Activated CD8-positive, alpha-beta memory T cell treated with anti-CD3 and anti-CD28 coated beads for 1 hour (primary cell): ENCODE measurements at places on chromosomes 12 and 14.

- no peak for DNase-seq
These were observed 126.4 kb downstream of the SCN8A start for GRCh38 chr12:51717326-51717925.

DNA sequence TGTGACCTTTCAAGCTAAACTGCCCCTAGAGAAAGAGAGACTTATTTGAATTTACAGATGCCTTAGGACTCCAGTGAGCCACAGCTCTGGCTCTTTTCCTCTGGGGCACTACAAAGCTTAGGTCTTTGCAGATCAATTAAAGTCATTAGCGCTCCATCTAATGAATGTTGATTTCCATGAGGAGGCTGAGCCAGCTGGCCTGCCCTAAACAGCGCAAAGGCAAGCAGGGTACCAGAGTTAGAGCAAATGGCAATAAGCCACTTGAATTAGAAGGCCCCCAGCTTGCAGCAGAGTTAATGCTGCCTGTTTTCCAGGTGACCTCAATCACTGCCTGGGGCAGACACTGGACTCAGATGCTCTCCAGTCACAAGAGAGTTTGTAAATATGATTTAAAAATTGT is 695.3 kb downstream of the DIO2 start:
- DNase-seq: no peak

DNA sequence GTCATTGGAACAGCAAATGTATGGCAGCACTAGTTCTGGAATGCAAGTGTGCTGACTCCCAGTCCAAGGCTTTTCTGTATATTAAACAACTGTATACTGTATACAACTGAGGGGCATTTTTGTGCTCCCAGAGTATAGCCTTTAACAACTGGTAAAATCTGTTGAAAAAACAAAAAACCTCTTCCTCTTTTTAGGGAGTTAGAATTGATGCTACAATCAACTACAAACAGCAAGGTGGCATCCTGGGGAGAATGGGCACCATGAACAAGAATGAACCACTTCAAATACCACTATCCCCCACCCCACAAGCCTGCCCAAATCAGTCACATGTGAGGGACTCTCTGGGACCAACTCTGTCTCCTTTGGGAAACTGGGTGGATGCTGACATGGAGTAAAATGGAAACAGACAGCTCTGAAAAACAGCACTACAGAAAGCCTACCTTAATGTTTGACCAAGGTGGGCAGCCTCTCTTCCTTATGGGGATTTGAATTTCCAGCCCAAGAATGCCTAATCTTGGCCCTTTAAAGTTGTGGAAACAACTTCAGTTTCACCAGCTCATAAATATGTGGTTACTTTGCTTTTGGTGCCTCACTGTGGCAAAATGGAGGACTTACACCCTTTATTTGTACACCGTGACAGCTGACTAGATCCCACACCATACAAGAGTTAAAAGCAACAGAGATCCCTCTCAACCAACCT is 7.5 kb downstream of the VTI1B start:
- DNase-seq: no peak

GRCh38 chr14:76653875-76654572 is 107.2 kb upstream of the VASH1 start:
- no peak for DNase-seq

- DNase-seq: no peak
These were observed 10.7 kb downstream of the DYRK2 start for GRCh38 chr12:67659292-67659691.

DNA sequence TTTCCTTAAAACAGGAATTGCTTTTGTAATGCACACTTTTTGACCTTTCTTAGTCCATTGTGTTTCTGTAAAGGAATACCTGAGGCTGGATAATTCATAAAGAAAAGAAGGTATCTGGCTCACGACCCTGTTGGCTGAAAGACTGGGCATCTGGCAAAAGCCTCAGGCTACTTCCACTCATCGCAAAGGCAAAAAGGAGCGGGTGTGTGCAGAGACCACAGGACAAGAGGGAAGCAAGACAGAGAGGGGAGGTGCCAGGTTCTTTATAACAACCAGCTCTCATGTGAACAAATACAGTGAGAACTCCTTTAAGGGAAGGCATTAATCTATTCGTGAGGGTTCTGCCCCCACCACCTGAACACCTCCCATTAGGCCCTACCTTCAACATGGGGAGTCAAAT is 182.1 kb downstream of the C12orf50 start:
- DNase-seq: no peak

GRCh38 chr14:96901227-96901626 is 104.0 kb downstream of the VRK1 start:
- DNase-seq: no peak

GRCh38 chr12:126163984-126164383 is 1098.7 kb downstream of the AACS start:
- no peak for DNase-seq

- DNase-seq: no peak
These were observed 193.7 kb downstream of the RAD51B start for GRCh38 chr14:68013326-68013725.

- no peak for DNase-seq
These were observed 46.3 kb upstream of the STON2 start for GRCh38 chr14:81446279-81447007.

DNA sequence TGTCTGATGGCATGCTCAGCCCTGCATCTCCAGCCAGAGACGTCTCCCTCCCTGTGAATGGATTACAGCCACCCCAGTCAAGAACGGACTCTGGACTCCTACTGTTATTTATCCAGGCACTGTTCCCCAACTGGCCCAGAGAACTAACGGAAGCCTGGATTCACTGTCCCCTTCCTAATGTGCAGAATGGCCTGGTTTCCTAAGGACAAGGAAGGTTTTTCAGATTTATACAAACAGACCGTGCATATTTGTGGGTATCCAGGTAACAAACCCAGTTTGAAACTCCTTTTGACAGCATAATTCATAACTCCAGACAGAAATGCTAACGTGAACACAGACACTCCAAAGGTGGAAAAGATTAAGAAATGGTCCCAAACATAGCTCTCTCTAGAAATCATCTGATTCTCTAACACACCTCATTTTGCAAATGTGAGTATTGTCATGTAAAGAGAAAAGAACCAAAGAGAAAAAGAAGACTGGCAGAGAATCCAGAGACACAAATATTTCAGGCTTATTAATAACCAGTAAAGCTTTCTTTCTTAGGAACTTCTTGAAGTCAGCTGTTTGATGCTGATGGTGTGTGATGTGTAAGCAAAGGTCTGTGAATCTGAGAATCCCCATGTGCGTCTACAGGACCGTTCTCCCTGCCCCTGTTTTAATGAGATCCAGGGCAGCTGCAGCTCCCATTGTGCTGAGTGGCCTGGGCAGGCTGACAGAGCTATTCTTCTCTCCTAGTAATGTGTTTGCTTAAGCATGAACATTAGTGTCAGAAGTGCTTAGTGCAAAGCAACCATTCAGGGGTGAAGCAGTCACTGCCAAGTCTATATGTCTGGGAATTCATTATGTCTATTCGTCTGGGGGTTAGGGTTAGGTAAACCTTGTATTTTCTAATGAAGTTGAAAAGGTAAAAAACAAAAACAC is 86.8 kb upstream of the HIF1A start:
- DNase-seq: no peak

DNA sequence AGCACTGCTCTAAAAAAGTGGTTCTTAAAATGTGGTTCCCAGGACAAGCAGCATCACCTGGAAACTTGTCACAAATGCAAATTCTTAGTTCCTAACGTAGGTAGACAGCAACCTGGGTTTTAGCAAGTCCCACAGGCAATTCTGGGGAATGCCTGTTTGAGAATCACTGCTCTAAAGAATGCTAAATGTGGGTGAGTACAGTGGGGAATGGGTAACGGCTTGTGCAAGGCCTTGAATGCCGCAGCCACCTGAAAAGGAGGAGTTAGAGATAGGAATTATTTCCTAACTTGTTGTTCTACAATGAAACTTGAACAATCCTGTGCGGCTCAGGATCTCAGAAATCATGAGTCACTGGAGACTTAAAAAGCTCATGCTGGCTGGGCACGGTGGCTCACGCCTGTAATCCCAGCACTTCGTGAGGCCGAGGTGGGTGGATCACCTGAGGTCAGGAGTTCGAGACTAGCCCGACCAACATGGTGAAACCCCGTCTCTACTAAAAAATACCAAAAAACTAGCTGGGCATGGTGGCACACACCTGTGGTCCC is 34.9 kb downstream of the GNS start:
- DNase-seq: no peak

GRCh38 chr14:104388011-104388521 is 191.5 kb upstream of the C14orf180 start:
- DNase-seq: no peak

DNA sequence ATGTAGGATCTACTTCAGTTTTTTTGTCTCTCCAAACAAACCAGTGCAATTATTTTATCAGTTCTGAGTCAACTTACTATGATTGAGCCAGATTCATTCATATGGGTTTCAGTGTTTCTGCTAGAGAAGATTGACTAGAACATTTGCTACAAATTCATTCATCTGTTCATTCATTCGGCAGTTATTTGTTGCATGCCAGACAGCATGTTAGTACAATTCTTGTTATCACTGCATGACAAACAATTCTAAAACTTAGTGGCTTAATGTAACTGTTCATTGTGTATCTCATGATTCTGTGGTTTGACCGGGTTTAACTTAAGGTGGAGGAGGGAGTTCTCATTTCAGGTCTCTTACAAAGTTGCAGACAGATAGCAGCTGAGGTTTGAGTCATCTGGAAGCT is 52.3 kb downstream of the POLR3B start:
- no peak for DNase-seq

DNA sequence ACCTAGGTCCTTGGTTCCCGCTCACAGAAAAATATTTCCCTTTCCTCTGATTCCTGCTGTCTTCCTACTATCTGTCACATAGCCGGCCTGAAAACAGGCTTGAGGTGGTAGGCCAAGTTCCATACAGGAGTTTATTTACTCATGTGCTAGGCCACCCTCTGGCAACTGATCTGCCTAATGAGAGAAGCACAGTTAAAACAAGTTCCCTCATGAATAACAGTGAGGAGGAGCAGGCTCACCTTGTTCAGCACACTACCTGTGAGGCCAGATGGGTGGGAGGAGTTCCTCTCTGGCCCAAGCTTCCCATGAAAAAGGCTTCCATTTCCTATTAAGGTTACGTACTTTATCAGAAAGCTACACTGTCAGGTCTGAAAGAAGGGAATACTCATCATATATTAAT is 206.0 kb downstream of the MYRFL start:
- DNase-seq: no peak

DNA sequence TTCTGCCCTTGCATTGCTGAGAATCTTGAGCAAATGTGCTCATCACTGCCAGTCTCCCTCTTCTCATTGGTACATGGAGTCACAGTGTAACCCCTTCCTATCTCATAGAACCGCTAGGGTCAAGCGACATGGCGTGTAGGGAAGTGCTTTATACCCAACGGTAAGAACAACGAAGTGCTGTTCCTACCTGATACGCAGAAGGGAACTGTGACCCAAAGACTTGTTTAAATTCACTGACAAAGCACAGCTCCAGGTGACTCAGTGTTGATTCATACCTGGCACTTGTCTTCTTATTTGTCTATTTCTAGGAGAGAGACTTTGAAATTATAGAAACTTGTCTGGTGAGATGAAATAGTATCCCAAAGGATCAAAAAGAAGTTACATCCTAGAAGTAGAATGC is 53.7 kb downstream of the FBXL14 start:
- no peak for DNase-seq

- DNase-seq: no peak
These were observed 705 bp upstream of the CHGA start for GRCh38 chr14:92922155-92922735.

DNA sequence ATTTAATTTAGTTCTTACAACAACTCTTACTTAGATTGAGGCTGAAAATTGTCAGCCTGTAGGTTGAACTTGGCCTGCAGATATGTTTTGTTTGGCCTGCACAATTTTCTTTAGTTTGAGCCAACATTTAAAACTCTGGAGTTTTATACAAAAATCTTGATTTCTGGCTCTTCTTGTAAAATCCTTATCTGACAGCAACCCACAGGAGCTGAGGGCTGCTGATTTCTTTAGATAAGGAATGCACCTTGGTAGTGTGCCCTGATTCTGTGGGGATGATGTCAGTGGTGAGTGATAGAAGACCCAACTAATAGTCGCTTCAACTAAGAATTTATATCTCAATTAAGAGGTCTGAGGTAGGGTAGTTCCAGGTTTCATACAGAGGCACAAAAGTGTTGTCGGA is 49.5 kb downstream of the SOCS2 start:
- no peak for DNase-seq

DNA sequence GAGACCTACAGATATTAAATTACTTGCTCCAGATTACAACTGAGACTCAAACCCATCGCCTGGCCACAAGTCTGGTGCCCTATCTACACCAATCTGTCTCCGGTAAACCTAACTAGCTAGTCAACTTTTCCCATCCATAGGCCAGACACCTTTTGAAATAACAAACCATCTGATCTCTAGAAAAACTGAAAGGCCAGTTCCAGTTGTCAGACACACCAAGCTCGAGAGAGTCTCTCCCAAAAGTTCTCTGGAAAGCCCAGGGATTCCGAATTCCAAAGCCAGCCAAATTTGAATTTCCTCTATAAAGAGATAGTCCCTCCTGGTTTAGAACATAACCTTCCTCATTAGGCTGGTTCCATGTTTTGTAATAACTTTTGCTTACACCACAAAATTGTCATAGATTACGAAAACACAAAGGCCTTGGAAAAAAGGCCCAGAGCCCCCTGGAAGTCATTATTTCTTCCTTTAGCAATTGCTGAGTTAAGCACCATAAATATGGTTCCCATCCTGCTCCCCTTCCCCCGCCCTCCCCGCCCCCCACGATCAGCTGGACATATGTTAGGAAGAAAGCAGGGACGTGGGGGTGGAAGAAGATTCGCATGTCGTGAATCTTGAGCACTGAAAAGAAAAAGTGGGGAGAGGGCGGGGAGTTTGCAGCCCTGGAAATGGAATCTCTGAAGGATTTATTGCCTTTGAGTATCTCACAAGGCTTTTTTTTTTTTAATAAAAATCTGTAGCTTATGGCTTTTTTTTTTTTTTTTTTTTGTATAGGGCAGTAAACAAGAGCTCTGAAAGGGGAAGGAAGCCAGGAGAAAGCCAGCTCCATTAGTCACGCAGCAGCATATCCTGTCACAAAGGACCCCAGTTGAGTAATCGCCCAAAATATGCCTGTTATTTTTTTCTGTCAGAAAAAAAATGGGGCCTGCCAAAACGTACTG is 110.4 kb downstream of the ZFP36L1 start:
- DNase-seq: no peak

DNA sequence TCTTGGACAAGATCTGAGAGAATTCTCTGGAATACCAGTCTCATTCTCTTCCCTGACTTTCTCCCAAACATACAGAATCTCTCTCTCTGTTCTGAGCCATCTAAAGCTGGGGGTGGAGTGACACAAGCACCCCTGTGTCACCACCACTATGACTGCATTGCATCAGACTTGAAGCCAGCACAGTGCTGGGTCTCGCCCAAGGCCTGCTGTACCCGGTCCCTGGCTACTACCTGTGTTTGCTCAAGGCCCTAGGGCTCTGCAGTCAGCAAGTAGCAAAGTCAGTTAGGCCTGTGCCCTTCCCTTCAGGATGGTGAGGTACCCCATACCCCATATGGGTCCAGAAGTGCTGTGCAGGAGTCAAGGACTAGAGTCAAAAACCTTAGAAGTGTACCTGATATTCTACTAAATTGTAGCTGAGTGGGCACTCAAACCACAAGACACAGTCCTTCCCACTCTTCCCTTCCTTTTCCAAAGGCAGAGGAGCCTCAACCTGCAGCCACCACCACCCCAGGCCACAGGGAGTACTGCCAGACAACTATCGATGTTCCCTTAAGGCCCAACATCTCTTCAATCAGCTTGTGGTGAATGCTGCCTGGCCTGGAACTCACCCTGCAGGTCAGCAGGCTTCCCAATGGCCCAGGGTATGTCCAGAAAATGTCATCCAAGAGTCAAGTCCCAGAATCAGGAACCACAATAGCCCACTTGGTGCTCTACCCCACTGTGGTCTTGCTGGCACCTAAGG is 21.2 kb upstream of the RDH16 start:
- no peak for DNase-seq

GRCh38 chr12:49294804-49295081 is 204 bp upstream of the PRPH start:
- DNase-seq: no peak
